ENCODE measurements at places on chromosomes 12 and 14.

- DNase-seq, result no peak
Observed at GRCh38 chr12:100151769-100152168, 9.1 kb upstream of the BLTP3B start.

- peak; percentile 70 for DNase-seq
Observed at GRCh38 chr14:93980456-93981201, 4.3 kb upstream of the ASB2 start.

GRCh38 chr12:54522243-54522642 is 24.7 kb downstream of the NCKAP1L start:
- DNase-seq, result no peak

- no peak for DNase-seq
Observed at GRCh38 chr12:40957417-40957816, 230.7 kb upstream of the PDZRN4 start.

DNA sequence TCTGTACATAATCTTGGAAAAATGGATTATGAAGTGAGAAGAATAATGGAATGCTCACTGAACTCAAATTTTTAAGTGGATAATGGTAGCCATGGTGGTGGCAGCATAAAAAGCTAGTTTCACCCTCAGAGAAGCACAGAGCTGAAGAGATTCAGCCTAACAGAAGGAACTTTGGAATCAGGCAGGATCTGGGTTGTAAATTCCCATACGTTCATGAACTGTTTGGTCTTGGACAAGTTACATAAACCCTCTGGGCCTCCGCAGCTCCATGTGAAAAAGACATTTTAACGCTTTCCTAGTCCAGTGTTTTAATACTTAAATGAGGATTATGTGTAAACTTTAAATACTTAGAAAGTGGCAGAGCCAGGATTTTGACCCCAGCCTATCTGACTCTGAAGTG is 26.6 kb downstream of the JKAMP start:
- no peak for DNase-seq

GRCh38 chr14:74394549-74394948 is 31.5 kb downstream of the SYNDIG1L start:
- DNase-seq, result no peak

GRCh38 chr14:91464615-91465205 is 45.4 kb downstream of the PPP4R3A start:
- no peak for DNase-seq

- no peak for DNase-seq
Observed at GRCh38 chr14:50823762-50824636, 7.0 kb downstream of the NIN start.
